ENCODE measurements at places on chromosomes 3 and 15.

DNA sequence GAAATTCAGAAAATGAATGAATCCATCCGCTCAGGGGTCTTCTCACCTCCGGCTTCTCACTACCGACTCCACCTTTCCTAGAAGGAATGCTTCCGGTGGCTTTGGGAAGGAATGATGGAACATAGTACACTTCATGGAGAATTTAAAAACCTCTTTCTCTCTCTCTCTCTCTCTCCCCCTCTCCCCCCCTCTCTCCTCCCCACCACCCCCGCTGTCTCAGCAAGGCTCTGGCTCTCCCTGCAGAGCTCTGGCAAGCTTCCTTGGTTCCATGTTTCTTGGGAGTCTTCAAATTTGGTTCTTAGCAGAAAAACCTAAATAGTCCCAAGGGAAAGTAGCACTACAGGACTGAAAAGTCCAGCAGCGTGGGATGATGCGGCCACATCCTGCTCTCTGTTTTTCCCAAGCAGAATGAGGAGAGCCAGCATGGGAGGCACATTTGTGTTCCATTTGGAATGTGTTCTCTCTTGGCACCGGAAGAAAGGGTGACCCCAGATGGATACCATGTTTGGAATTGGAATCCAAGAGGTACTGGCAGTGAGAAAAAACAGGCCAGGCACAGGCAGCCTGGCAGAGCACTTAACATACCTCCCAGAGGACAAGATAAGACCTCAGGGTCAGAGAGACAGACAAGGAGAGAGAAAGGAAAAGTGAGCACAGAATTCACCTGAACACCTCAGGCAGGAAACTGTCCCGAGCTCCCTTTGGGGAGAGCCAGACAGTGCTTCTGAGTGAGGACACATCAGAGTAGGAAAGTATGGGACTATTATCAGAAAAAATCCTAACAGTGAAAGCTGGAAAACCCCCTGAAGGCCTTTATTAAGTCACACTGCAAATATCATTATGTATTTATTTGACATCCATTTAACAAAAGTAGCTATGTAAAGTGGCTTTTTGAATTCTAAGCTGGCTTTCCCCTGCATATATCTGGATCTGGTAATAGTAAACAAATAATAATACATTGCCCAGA is at the start of gene POPDC2:
POPDC2 (minus strand) TSS at position 116 of the 967 bp plus-strand sequence. CDS start 166 bp downstream, outside the sequence.
- DNase-seq: no peak

DNA sequence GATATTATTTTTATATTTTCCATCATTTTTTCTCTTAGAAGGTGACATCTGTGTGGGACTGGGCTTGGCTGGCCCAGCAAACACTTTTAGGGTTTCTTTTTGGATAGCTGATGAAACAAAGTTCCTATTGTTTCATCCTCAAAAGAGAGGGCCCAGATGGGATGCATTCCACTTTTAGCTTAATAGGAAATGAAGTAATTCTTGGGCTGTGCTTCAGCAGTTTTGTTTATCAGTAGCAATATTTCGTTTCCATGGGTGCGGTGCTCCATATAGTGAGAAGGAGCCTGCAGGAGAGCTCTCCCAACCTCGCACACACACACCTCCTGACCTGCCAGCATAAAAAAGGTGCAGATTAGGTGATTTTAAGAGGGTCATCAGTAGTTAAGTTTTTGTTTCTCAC is 147.5 kb downstream of the AKAP13 start:
- no peak for DNase-seq

GRCh38 chr15:37044915-37045648 is 55.3 kb downstream of the MEIS2 start:
- DNase-seq: no peak

- no peak for DNase-seq
Measured at GRCh38 chr3:37290551-37290950, 116.2 kb upstream of the LRRFIP2 start.

DNA sequence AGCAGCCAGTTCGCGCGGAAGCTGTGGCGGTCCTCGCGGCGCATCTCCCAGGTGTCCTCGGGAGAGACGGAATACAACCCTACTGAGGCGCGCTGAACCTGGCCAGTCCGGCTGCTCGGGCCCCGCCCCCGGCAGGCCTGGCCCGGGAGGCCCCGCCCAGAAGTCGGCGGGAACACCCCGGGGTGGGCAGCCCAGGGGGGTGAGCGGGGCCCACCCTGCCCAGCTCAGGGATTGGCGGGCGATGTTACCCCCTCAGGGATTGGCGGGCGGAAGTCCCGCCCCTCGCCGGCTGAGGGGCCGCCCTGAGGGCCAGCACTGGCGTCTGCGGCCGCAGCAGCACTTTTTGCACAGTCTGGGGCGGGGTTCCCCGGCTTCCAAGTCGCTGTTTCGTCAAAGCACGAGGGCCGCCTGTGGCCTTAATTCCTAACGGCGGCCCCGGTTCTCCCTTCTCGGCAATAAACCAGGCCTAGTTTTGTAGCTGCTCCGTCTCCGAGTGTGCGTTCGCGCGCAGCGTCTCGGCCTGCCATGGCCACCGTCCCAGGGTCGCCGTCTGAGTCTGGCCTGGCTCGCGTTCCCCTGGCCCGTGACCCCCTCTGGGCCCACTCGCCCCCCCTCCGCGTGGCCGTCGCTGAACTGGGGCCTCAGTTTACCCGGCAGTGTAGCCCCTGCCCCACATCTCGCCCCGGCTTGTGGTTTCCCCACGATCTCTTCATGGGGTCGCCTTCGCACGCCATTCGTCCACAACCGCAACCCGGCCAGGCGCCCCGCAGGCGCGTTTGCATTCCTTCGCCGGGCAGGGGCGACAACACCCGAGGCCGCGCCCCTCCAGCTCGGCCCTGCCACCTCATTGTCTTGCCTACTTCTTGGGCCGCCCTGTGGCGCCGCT is 30.0 kb downstream of the NBEAL2 start:
- DNase-seq: peak; percentile 69

DNA sequence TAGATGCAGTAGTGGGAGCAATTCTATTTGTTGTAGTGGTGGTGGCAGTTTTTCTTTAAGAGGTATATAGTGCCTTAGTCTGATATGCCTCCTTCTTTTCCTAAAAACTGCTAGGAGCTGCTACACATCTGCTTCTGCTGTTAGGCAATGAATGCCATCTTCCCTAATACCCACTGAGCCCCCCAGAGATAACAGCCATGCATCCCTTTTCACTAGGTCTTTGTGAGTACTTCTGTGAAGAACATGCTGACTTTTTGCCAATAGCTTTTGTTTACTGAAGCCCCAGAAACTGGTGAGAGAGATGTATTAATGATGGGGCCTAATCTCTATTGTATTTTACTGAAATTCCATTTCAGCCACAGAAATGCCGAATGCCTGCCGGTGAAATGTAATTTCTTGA is 92.6 kb upstream of the CHL1 start:
- no peak for DNase-seq

DNA sequence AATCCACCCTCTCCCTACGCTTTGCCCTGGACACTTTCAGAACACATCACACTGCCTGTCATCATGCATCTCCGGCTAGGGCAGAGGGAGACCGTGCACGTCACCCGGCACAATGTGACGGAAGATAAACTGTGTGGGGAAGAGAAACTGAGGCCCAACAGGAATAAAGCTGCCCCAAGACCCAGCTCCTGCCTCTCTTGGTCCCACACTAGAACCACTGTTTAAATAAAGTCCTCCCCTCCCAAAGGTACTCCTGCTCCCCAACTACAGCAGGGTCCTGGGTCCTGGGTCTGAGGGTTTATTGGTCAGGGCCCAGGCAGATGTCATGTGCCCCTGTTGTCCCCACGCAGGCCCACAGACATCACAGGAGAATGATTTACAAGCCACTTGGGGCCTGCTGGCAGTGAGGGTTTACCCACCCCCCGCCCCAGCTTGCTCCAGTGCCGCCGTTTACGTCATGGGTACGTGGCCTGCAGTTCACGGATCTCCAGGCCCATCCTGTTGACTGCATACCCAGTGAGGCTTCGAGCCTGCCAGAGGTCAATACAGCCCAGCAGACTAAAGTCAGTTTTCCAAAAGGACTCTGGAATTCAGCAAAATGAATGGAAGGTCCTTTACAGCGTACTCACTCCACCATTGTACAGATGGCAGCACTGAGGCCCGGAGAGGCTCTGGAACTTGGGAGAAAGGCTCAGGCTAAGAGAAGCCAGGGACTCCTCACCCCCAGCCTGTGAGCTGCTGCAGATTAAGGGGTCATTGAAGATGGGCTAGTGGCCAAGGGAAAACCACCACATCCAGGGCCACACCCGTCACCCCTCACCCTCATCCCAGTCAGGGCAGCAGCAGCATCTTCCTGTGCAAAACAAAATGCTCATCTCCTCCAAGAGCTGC is 23.2 kb downstream of the ALS2CL start:
- no peak for DNase-seq
